ENCODE measurements at places on chromosomes 7 and 10. TPM values are rescaled to one million over a fixed set of nuclear protein-coding genes. Genes with fewer than 3 reads are reported as not detected.

Gene WDFY4
- total RNA-seq, result not detected

Gene COA1
- 50.0 TPM for total RNA-seq

Gene LRRC61
- total RNA-seq, result 0.85 TPM

Gene C10orf53
- total RNA-seq, result not detected

Gene GSTO2
- total RNA-seq, result 2.3 TPM

Gene TMEM176B
- total RNA-seq, result not detected

Measured in regular cardiac myocyte (primary cell).